ENCODE measurements at places on chromosomes 16 and 17.

GRCh38 chr16:71896764-71897368 is 1.5 kb downstream of the IST1 start:
- peaks cover 13% of the 10 kb centered on the region for H3K36me3 ChIP-seq
- H3K27ac ChIP-seq, result peak overlapping the region; percentile 82
- peak overlapping the region; percentile 98 for H3K4me3 ChIP-seq
- H3K4me1 ChIP-seq, result peaks cover 21% of the 10 kb centered on the region

DNA sequence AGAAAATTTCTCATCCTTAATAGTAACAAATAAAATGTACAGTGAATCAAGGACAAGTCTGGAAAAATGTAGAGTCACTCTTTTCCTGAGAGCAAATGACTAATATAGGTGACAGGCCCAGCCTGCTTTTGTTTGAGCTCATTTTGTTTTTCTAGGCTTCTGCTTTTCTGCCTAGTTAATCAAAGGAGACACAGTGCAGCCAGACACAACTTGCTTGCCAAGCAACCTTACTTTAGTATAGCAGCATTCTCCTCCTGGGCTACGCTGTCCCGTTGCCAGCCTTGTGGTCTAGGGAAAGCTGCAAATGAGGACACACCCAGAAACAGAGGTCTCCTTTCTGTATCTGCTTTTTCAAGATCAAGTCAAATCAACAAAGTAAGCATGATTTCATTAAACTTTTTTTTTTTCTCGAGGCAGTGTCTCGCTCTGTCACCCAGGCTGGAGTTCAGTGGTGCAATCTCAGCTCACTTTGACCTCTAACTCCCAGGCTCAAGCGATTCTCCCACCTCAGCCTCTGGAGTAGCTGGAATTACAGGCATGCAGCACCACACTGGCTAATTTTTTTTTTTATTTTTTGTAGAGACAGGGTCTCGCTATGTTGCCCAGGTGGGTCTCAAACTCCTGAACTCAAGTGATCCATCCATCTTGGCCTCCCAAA is 17.2 kb downstream of the GINS3 start:
- no peak for DNase-seq
- no peak overlapping the region for H3K27ac ChIP-seq
- H3K36me3 ChIP-seq, result 0 out of 2 replicates have a peak, but pooled peaks cover 3% of the 10 kb centered on the region
- no peak overlapping the region for H3K4me3 ChIP-seq
- H3K4me1 ChIP-seq, result no peaks in the 10 kb centered on the region
- H3K27me3 ChIP-seq, result no peaks in the 10 kb centered on the region

DNA sequence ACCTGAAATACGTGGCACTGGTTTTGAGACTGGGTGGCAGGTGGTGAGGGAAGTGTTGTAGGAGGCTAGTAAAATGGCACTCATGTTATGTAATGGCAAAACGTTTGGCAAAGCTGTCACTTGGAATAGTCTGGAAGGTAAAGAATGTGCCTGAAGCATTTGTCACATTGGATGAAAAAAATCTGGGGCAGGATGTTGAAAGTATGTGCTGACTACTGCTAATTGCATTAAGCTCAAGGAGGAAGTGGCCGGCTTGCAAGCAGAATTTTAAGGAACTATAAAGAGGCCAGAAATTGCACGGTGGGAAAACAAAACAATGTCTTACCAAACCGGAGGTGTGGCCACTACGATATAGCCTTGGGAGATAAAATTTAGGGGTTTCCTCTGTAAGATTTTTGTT is 26.6 kb upstream of the NLRP1 start:
- no peaks in the 10 kb centered on the region for H3K36me3 ChIP-seq
- no peaks in the 10 kb centered on the region for H3K27me3 ChIP-seq
- no peak overlapping the region for H3K4me3 ChIP-seq
- no peaks in the 10 kb centered on the region for H3K4me1 ChIP-seq
- no peak overlapping the region for H3K27ac ChIP-seq

DNA sequence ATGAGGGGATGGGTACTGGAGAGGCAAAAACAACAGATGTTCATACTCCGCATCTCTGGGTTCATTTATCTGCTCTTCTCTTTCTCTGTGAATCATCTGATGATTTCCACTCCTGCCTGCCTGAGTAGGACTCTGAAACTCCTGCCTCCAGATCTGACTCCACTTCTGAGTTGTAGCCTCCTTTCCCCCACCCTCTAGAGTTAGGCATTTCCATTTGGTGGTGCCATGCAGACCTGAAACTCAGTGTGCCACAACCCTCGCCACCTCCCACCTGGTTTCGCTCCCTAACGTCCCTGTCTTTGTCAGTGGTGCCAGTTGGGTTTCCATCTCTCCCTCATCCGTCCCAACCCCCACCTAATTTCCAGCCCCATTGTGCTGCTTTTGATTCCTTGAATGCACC is 126.2 kb downstream of the PRKCB start:
- H3K27me3 ChIP-seq, result peaks cover 3% of the 10 kb centered on the region
- no peaks in the 10 kb centered on the region for H3K36me3 ChIP-seq
- H3K4me1 ChIP-seq, result peaks cover 12% of the 10 kb centered on the region
- DNase-seq, result no peak
- no peak overlapping the region for H3K27ac ChIP-seq

DNA sequence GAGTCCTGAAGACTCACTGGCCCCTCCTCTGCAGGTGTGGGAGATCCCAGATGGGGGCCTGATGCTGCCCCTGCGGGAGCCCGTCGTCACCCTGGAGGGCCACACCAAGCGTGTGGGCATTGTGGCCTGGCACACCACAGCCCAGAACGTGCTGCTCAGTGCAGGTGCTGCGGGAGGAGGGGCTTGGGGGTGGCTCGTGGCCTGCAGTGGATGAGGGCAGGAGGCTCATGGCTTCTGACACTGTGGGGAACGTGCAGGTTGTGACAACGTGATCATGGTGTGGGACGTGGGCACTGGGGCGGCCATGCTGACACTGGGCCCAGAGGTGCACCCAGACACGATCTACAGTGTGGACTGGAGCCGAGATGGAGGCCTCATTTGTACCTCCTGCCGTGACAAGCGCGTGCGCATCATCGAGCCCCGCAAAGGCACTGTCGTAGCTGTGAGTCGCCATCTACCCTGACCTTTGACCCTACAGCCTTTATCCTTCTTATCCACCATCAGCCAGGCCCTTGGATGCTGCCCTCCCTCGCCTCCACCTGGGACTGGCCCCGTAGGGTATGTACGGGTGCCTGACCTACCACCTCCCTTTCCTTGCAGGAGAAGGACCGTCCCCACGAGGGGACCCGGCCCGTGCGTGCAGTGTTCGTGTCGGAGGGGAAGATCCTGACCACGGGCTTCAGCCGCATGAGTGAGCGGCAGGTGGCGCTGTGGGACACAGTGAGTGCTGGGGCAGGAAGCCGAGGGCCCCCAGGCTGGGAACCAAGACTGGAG is 3.6 kb downstream of the CORO1A start:
- peak; percentile 91 for DNase-seq
- peaks cover 22% of the 10 kb centered on the region for H3K27me3 ChIP-seq

DNA sequence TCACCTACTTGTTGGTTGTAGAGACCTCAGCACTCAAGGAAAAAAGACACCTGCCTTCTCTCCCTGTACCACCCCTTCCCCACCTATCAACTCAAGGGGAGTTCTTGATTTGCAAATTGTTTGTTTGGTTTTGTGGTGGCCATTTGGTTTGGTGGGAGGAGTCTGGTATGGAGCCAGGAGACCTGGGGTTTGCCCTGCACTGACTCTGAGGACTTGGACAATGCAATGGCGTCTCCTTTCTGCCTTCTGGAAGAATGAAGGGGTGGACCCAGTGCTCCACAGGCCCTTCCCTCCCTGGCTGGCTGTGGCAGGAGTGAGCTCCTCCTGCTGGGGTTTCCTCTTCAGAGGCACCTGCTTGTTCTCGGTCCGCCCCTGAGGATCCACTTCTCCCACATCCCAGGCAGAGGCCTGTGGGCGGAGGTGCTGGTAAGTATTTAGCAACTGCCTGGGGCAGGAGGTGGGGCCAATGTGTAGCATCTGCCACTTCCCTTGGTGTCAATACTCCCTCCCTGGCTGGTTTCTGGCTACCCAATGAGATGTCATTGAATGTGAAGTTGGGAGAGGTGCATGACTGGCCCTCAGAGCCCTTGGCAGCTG is 164.5 kb downstream of the NTN1 start:
- no peak overlapping the region for H3K27ac ChIP-seq
- H3K36me3 ChIP-seq, result no peaks in the 10 kb centered on the region
- H3K27me3 ChIP-seq, result no peaks in the 10 kb centered on the region
- peaks cover 13% of the 10 kb centered on the region for H3K4me1 ChIP-seq
- no peak for DNase-seq

DNA sequence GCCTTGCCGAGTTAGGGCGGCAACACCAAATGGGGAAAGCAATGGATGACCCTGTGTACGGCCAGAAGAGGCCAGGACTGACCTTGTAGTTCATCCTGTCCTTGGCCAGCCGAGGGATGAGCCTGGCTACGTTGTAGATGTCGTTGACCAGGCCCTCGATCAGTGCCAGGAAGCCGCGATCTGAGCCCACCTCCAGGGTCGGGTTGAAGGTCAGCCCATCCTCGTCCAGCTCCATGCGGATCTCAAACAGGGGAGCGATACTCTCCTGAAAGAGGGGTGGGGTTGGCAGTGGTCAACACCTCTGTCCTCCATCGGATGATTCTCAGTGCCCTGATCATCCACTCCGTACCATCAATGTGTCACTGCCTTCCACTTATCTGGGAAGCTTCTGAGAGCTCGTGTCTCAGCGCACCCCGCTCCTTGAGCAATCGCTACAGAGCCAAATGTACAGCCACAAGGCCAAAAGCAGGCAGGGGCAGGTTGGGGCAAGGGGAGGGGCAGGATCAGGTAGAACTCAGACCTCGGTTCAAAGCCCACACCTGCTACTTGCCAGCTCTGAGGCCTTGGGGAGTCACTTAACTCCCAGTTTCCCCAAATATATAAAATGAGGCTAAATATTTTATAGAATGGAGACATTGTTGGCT is 39.9 kb downstream of the DNAH17 start:
- H3K4me3 ChIP-seq, result no peak overlapping the region
- DNase-seq, result no peak
- no peak overlapping the region for H3K27ac ChIP-seq
- H3K4me1 ChIP-seq, result no peaks in the 10 kb centered on the region
- H3K36me3 ChIP-seq, result no peaks in the 10 kb centered on the region
- H3K27me3 ChIP-seq, result no peaks in the 10 kb centered on the region

GRCh38 chr17:80474961-80475909 is 1.2 kb downstream of the NPTX1 start:
- no peak for DNase-seq
- peak overlapping the region; percentile 61 for H3K4me3 ChIP-seq
- peaks cover 81% of the 10 kb centered on the region for H3K27me3 ChIP-seq
- no peak overlapping the region for H3K27ac ChIP-seq
- H3K4me1 ChIP-seq, result peaks cover 12% of the 10 kb centered on the region
- no peaks in the 10 kb centered on the region for H3K36me3 ChIP-seq

GRCh38 chr17:75774991-75775668 is 9.5 kb upstream of the UNK start:
- H3K4me3 ChIP-seq, result no peak overlapping the region
- no peak for DNase-seq
- peak overlapping the region; percentile 76 for H3K27ac ChIP-seq

- no peaks in the 10 kb centered on the region for H3K27me3 ChIP-seq
- H3K36me3 ChIP-seq, result no peaks in the 10 kb centered on the region
- no peak overlapping the region for H3K4me3 ChIP-seq
- H3K27ac ChIP-seq, result no peak overlapping the region
Measured at GRCh38 chr17:27326051-27326450, 32.1 kb downstream of the WSB1 start.

DNA sequence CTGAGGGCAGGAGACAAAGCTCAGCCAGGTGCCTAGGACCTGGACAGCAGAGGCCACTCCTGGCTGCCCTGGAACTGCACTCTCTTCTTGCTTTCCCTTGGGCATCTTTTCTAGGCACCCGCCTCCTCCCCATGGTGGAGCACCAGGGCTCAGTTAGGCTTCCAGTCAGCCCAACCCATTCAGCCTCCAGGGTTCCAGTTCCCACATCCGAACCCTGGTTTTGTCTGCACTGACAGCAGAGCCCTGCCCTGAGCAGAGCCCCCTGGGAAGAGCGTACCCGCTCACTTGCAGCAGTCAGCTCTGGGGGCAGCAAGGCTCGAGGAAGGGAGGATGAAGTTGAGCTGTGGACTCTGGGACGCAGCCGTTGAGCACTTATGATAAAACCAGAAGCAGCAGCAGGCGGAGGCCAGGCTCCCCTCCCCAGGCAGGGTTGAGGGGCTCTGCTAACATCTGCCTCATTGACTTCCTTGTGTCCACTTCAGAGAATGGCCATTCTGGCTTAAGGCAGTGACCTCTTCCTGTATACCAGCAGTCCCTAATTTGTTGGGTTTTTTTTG is 213.2 kb downstream of the NTN1 start:
- H3K36me3 ChIP-seq, result no peaks in the 10 kb centered on the region
- H3K27ac ChIP-seq, result no peak overlapping the region
- H3K27me3 ChIP-seq, result peaks cover 16% of the 10 kb centered on the region
- peaks cover 14% of the 10 kb centered on the region for H3K4me1 ChIP-seq

GRCh38 chr16:66229651-66230050 is 136.8 kb upstream of the CDH5 start:
- no peak overlapping the region for H3K4me3 ChIP-seq
- H3K36me3 ChIP-seq, result no peaks in the 10 kb centered on the region
- H3K27me3 ChIP-seq, result no peaks in the 10 kb centered on the region

GRCh38 chr16:19856120-19856519 is 28.5 kb downstream of the GPRC5B start:
- H3K4me1 ChIP-seq, result peaks cover 97% of the 10 kb centered on the region
- no peak overlapping the region for H3K4me3 ChIP-seq
- H3K36me3 ChIP-seq, result peaks cover 33% of the 10 kb centered on the region
- peak overlapping the region; percentile 25 for H3K27ac ChIP-seq

DNA sequence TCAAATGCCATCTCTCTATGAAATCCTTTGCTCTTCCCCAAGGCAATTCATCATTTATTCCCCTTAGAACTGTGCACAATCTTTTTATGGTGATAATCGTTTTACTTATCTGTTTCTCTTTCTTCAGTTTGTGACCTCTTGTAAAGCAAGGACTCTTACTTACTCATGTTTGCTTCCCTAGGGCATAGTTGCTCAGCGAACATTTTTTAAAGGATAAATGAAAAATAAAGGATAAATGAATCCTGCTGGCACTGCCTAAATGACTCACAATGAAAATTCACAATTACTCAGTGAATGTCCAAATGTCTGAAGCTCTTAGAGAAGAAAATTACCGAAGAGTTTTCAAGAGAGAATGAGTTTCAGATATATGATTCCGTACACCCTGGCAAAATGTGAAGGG is 671.7 kb downstream of the CDH11 start:
- no peak overlapping the region for H3K4me3 ChIP-seq
- peaks cover 30% of the 10 kb centered on the region for H3K27me3 ChIP-seq
- H3K27ac ChIP-seq, result no peak overlapping the region

GRCh38 chr17:75153780-75154194 is 525 bp downstream of the JPT1 start:
- peaks cover 11% of the 10 kb centered on the region for H3K36me3 ChIP-seq
- peaks cover 47% of the 10 kb centered on the region for H3K4me1 ChIP-seq
- no peak for DNase-seq
- H3K4me3 ChIP-seq, result peak overlapping the region; percentile 97

- H3K4me1 ChIP-seq, result peaks cover 86% of the 10 kb centered on the region
- H3K36me3 ChIP-seq, result peaks cover 7% of the 10 kb centered on the region
- no peak overlapping the region for H3K27ac ChIP-seq
- H3K27me3 ChIP-seq, result no peaks in the 10 kb centered on the region
- DNase-seq, result no peak
Measured at GRCh38 chr16:85567101-85567866, 45.8 kb upstream of the GSE1 start.

GRCh38 chr17:19254651-19255050 is 17.5 kb downstream of the EPN2 start:
- no peaks in the 10 kb centered on the region for H3K27me3 ChIP-seq
- no peak overlapping the region for H3K4me3 ChIP-seq
- DNase-seq, result no peak
- peaks cover 21% of the 10 kb centered on the region for H3K4me1 ChIP-seq
